ENCODE measurements at places on chromosomes 4 and X.

DNA sequence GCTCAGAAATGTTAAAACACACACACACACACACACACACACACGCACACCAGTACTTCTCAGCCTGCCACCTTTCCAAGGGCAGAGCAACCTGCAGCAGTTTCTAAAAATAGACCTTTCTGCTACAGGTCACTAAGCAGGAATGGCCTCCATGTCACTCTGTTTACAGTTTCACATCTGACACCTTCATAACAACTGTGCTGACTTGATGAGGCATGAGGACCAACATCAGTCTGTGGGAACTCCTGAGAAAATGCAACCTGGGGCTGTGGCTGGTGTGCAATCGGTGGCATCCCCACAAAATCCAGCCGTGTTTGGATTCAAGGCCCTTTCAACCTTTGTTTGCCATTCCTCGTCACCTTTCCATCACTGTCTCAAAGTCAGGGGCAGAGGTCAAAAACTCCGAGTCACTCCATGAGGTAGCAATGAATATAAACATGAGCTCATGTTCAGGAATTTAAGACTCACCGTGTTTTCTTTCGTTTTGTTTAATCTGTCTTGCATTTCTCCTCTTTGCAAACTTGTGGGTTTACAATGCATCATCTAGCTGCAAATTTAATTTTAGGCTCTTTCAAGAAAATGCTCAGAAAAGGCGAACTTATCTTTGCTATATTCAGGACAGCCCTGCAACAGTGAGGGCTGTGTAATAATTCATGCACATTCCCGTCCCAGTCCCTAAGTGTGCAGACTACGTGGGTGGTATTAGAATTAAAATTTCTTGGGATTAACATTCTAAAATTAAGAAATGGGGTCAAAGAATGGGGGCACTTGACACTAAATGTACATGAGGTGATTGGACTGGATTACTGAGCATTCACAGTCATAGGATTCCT, 135.3 kb downstream of the SHROOM3 start:
- no peak for DNase-seq

GRCh38 chr4:6288871-6289270, 19.2 kb downstream of the WFS1 start:
- no peak for DNase-seq

DNA sequence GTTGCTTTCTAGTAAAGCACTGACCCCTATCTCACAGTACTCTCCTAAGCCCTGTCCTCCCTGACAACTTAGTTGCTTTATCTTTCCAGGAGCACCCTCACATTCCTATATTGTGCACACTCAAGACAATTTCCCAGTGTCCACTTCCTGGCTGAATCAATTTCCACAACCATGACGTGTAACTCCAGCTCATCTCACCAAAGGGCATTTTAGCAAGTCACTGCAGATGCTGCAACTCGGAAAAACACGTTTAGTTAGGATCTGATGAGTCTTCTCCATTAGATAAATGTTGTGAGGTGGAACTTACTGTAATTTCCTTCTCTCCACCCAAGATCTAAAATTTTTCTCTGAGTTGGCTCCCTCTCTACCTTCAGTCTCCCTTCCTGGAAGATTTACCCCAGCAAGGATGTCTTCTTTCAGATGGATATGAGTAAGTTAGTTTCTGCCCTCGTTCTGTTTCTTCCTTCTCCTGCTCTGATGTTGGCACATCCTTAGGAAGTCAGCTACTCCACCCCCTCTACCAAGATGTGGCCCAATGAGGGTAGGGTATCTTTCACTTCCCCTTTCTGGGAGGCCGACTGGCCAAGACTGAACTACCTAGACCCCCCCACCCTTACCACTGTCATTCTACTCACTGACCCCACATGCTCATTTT, 28.8 kb upstream of the IL13RA1 start:
- DNase-seq = no peak

DNA sequence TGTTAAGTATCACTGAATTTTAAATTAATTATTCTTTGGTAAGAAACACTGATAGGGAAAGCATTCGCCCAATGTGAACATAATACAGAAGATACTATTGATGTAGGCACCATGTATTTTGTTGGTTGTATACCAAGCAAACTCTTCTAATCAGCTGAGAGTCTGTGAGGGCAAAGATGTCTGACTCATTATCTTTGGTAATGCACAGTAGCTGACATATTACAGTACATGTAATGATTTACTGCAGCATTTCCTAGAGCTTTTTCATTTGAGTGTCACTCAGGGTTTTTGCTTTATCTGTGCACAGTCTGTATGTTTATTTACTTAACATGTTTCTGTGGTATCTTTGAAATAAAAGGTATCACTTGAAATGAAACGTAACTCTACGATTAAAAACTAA, 49.2 kb downstream of the CENPVL3 start:
- no peak for DNase-seq

DNA sequence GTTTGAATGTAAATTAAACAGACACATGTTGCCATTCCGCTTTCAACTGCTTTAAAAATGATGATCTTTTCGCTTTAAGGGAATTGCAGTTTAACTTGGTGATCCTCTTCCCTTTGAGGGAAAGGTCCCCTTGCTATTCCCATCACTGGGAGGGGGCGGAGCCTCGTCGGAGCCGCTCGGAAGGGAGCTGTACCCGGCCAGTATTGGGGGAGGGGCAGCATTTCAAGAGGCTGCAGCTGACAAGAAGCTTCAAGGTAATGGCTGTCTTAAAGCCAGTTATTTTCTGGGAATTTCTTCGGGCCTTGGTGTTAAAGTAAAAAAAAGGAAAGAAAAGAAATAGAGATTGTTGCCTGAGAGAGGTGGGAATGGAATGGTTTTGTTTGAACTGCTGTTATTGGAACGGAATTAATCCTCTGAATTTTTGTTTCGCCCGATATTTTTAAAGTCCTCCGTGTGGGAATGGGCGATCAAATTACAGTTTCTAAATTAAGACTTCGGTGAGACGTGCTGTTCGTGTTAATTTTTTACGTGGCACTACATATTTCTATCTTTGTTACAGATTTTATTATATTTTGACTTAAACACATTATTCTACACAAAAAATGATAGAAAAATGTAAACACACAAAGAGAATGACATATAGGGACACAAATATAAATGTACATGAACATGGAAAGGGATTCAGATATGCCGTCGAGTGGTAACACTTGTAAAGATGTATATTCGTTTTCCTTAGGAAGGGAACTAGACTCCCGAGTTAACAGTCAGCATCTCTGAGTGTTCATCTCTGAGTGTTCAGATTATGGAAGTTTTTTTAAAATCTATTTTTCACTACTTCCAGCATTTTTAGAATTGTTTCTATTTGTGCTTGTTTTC, 9.2 kb downstream of the PWWP3B start:
- DNase-seq = no peak

DNA sequence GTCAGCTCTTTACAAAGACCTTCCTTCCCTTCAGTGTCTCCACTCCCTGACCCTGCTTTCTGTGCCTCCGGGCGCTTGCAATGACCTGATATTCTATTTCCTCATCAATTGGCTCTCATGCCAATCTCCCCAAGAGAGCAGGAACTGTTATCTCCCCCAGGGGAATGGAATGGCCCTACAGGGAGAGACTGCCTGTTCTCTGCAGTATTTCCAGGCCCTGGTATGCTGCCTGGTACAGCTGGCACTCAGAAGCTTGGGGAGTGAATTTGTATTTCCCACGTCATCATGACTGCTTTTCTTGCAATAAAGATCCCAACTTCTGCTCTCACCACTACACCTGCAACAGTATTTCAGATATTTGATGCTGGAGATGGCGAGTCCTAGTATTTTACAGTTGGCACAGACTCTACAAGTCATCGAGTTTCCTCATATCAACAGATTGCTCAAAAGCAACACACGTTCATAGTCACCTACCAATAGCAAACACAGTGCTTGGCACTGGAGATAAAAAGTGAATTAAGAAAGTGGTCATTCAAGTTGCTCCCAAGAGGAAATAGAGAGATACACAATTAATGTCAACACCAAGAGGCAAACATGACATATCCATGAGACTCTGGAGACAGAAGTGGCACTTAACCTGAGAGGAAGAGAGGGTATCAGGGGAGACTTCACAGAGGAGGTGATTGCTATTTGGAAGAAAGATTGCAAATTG, 90.5 kb upstream of the EGFL6 start:
- DNase-seq = no peak

DNA sequence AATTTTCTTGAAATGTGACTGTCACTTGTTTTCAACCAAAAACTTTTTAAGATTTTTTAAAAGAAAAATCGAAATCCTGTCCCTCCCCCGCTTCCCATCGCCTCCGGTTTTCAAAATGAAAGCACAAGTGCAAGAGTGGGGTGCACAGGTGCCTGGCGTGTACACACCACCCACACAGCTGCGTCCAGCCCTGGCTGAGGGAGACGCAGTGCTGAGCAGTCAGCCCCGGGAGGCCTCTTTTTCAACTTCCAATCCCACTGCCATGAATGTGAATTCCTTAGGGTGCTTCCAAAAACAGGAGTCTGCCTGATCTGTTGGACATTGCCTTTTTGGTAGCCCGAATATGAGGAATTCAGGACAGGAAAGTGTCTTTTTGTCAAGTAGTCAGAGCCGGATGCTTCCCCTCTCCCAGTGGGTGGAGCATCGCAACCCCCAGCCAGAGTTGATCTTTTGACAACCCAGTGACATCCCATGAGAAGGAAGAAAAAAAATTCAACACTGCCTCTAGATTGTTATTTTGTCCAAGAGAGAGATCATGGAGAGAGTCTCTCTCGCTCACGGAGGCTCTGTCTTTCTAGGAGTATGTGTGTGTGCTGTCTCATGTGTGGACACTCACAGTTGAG, 8.9 kb downstream of the PRRG3 start:
- no peak for DNase-seq

DNA sequence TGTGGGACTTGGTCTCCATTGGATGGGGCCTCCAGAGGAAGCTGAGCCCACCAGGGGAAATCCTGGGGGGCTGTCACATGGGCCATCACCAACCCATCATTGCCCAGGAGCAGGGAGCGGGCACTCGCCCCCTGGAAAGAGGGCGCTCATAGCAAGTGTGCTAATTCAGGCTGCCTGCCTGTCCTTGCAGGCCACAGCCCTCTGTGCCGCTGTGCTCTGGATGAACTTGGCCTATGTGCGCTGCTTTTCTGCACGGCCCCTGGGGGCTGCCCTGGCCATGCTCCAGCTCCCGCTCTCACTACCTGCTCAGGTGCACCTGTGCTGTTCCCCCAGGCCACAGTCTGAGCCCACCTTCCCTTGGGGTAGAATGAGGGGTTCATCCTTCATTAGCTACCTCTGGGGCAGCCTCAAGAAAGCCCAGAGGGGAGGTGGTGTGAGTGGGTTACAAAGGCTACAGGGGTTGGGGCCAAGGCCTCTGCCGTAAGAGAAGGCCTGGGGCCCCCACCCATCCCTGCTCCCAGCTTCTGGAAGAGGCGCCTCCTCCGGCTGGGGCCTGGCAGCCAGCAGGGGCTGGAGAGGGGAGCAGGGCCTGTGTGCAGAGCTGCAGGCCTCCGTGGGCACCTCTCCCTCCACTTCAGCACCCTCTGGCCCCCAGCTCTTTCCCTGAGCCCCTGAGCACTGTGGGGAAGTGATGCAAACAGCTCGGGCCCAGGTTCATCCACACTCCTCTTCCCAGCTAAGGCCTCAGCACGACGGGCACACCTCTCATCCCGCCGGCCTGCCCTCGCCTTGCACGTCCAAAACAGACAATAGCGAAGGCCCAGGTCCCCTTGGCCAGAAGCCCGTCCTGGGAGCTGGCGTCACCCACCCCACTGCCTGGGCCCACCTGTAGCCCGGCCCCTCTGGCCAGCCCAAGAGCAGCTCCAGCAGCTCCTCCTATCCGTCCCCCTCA, 8.9 kb downstream of the CFAP99 start:
- DNase-seq = no peak

DNA sequence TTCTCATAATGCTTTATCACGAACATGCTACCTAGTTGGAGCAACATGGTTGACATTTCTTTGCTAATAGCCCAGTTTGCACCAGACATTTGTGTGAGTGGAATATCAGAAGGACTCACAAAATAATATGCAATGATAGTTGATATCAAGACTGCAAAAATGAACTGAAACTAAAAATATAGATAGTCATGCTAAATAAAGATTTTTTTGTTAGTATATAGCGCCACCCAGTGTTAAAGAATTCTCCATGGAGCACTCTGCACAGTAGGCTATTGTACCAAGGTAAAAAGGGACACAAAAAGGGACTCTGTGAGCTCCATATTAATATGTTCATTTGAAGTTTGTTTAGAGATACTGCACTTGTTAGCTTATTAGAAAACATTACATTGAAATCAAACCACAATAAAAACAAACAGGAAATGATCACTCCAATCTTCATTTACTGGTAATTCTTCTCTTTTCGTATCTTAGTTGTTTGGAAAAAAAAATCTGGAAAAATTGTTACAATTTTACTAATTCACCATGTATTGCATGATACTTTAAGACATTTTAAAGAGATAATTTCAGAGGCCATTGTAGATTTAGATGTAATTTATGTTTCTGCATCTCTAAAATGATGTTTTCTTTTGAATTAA, 1509.6 kb downstream of the ADGRL3 start:
- DNase-seq = no peak

GRCh38 chr4:93469560-93469959, 359.0 kb upstream of the ATOH1 start:
- no peak for DNase-seq

DNA sequence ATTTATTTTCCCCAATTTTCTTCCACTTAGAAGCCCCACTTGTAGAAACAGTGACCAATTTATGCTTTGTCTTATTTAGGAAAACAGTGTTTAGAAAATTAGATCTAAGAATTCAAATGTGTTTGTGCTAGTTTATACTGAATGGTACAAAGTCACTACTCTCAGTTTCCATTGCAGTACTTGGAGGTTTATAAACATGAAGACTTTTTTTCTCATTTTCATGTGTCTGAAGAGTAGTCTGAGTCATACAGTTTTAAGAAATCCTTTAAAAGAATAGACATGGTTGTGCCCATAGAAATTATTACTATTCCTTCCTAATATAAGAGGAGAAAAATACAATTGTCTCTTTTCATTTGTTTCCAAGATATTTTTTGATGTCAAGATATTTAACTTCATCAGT, 458.7 kb downstream of the NAF1 start:
- DNase-seq = no peak

GRCh38 chrX:27548624-27549023, 41.5 kb upstream of the DCAF8L2 start:
- DNase-seq = no peak

DNA sequence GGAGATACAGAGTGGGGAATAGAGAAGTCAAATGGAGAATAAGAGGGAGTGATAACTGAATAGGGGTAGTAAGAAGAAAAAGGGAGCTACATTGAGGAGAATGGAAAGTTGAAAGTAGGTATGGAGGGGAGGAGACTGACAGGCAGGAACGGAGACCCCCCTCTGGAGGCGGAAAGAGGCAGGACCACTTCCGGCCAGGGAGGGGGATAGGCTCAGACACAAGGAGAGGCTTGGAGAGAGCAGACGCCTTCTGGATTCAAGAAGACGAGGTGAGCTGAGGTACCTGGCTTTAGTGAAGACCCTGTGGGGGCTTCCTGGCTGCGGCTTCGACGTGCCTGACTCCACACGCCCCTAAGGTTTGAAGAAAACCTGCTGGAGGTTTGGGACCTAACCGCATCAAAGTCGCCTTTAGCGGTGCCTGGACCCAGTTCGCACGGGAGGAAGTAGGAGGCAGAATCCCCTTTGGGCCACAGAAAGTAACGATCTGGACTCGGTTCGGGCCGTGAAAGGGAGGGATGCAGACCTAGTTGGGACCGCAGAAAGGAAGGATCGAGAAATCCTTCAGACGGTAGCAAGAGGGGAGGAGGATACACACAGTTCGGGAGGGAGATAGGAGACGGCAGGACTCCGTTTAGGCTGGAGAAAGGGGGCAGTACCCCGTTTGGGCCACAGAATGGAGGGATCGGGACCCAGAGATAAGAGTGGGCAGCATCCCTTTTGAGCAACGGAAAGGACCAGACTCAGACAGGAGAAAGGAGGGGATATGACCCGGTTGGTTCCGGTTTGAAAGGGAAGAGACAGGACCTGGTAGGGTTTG, at the start of gene TRO:
Gene TRO, plus strand, starts transcription at position 215 of the 817 bp plus-strand sequence. CDS start 1,423 bp downstream, outside the sequence.
- no peak for DNase-seq

Data from HCT116 (cell line).